ENCODE measurements at places on chromosomes 6 and 20.

DNA sequence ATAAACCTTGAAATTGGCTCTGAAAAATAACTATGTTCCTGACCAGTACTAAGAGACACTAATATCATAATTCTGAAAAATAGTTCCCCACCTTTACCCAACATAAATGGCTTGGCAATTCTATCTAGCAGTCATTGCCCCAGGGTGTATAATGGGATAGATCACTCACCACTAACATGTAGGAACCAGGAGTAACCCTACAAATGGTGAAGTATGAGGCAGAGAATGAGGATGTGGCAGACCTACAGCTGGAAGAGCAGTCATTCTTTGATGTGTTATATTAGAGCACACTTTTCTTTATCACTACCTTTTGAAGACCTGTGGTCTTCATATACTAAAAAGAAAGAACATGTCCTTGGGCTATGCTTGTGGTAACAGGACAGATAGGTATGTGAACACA is 136.5 kb upstream of the SYNDIG1 start:
- DNase-seq, result no peak

- no peak for DNase-seq
Observed at GRCh38 chr20:48773837-48774418, 53.9 kb downstream of the PREX1 start.

DNA sequence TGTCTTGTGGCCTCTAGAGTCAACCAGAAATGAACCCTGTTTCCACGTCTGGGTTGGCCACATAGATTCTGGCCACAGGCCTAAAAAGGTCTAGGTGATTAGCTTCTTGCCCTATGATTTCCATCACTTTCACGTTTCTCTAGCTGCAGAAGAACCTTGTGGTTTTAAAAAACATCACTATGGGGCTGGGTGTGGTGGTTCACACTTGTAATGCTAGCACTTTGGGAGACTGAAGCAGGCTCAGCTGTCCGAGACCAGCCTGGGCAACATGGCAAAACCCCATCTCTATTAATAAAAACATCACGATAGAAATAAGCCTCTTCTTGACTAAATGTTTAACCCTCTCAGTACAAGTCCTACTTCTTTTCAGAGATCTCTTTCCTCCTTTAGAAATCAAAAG is 27.6 kb downstream of the POLR1C start:
- no peak for DNase-seq

GRCh38 chr6:5050009-5050408 is 35.1 kb upstream of the PPP1R3G start:
- no peak for DNase-seq

GRCh38 chr6:148414836-148415235 is 72.2 kb downstream of the SASH1 start:
- no peak for DNase-seq

Data from GM12892 (cell line).